Activated CD4-positive, alpha-beta T cell treated with anti-CD3 and anti-CD28 coated beads for 4 hours (primary cell): ENCODE measurements at places on chromosomes 5 and 9.

DNA sequence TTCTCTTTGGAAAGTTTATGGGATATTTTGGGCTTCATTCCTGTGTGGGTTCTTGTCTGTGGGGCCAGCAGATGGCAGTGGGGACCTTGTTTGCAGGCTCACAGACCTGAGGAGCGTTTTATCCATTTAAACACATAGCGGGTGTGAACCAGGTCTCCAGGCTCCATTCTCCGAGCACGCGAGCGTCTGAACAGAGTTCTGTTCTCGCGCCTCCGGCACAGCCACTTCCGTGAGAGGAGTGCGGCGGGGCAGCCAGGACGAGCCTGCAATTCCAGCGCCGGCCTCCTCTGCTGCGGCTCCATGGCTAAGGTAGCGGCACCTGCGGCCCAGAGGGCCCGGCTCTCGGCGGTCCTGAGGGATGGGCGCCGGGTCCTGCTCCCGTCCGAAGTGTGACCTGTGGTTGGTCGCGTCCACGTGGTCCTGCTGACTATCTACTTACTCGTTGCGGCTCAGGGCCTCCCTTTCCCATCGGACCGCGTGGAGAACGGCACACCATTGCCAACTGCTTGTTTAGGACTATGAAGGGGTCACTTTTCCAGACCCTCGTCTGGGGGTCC is 7.3 kb downstream of the NRARP start:
- DNase-seq, result no peak

DNA sequence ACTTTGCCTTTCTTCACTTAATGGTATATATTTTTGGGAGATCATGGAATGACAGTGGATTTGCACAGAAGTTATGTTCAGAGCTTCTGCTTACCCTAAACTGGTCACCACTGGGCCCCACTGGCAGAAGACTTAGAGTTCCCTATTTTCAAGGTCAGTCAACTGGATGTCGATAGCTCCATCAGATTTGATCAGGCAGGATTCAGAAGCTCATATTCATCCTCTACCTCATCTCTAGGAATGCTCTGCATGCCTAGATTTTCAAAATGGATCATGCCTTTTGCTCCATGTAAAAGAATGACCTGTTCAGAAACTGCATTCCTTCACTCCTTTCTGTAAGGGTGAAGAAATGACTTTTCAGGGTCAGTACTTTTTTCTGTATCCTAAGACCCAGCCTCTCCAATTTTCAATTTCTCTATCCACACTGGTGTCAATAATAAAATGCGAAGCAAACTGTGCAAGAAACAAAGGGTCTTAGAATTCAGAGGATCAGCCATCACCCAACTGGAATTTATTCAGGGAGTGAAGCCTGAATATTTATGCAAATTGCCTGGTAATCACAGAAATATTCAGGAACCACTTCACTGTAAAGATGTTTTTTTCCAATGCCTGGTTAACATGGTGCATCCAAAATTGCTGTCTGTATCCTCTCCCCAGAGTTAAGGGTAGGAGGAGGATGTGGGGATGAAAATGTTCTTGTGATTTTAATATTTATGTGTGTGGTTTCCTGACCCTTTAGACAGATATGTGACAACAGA is 125.4 kb downstream of the DOCK2 start:
- DNase-seq, result no peak

GRCh38 chr9:29228558-29228957 is 1655.3 kb upstream of the C9orf72 start:
- DNase-seq, result no peak

- DNase-seq, result no peak
Measured at GRCh38 chr5:55923177-55923771, 71.5 kb downstream of the IL6ST start.

- DNase-seq, result no peak
Measured at GRCh38 chr5:2299388-2300220, 416.9 kb upstream of the IRX4 start.

GRCh38 chr5:56638768-56639238 is 176.5 kb upstream of the MAP3K1 start:
- DNase-seq, result no peak
